Stimulated activated CD4-positive, alpha-beta T cell treated with anti-CD3 and anti-CD28 coated beads, Interleukin-4, amount 100 ng/mL, for 4 hours (primary cell): ENCODE measurements at places on chromosomes 7 and 10.

GRCh38 chr10:107442035-107442505 lies 277.6 kb upstream of the SORCS1 start:
- no peak for DNase-seq

DNA sequence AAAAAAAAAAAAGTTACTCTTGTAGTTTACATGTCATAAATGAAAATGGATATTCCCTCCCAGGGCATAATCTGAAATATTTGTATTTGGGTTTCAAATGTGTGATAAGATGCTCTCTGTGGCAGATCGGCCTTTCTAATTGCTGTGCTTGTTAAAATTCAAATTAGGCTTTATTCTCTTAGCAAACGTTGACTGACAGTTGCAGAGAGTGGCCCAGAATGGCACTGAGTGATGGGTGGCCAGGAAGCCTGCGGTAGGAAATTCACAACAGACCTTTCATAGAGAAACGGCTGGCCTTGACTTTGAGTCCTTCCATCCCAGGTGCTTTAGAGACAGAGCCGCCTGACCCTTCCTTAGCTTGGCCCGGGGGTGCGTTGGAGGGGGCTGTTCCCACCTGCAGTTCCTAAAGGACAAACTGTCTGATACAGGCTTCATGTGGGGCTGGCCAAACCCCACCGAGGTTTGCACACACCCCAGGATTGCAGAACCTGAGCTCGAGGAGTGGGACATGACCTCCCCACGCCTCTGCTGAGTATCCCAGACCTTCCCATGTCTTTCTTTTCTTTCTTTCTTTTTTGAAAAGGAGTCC lies 152.7 kb downstream of the CUX1 start:
- DNase-seq: no peak

DNA sequence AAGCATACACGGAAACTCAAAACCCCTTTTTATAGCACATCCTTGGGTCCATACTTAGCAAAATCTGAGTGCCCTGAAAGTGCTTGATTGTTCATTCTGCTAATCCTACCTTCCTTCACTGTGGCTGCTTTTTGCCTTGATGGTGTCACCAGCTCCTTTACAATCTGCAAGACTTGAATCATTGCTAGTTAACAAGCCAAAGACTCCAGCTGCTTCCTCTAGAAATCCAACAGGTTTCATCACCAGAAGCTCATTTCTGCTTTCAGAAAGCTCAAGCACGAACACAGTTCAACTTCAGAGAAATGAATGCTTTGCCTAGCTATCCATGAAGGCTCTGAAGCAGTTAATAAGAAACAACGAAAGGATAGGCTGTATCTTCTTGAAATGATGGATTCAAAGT lies 38.0 kb downstream of the USP6NL start:
- no peak for DNase-seq

DNA sequence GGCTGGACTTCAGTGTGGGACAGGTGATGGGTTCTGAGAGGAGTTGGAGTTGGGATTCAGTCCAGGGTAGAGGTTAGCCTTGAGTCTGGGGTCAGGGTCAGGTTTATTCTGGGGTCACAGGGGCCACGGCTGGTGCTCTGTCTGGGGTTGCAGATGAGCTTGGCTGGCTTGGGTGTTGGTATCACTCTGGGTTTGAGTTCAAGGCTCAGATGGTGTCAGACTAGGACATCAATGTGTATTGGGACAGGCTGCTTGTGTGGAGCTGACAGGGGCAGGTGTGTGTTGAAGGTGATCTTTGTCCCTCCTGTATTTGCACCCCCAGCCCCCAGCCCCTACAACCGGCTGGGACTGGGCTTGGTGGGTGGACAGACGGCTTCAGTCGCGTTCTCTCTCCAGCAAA lies 26.8 kb downstream of the TMEM270 start:
- no peak for DNase-seq

GRCh38 chr7:148702876-148703670 lies 4.4 kb downstream of the CUL1 start:
- DNase-seq: no peak

GRCh38 chr10:26326851-26327250 lies 110.3 kb downstream of the GAD2 start:
- DNase-seq: no peak

- no peak for DNase-seq
Observed at GRCh38 chr7:142960955-142961512, 1.1 kb downstream of the KEL start.

DNA sequence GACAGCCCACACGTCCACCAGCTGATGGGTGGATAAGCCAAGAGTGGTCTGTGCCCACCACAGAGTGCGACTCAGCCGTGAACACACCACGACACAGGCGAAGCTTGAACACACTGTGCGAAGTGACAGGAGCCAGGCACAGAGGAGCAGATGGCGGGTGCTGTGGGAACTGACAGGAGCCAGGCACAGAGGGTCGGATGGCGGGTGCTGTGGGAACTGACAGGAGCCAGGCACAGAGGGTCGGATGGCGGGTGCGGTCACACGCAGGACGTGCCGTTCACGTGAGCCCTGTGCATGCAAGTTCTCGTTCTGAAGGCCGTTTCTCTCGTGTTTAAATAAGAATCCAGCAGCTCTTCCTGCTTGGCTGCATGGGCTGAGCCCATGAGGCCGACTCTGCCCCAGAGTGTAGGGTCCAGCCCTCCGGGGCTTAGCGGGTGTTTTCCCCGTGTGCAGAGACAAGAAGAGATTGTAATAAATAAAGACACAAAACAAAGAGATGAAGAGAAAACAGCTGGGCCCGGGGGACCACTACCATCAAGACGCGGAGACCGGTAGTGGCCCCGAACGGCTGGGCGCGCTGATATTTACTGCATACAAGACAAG lies 5.9 kb upstream of the ADAP1 start:
- DNase-seq: no peak

DNA sequence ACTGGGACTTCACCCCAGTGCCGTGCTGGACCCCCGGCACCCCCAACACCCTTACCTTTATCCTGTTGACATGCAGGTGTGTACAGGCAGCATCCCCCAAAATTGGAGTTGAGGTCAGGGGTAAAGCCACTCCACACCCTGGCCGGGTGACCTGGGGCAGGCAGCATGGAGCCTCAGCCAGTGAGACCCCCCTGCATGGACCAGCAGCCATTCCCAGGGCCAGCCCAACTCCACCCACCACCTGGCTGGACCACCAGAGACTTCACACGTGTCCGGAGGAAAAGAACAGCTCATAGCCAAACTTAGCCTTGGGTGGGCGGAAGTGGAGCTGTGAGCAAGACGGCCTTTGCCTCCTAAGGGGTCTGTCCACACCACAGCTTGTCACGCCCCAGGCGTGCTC lies 413.0 kb upstream of the FOXK1 start:
- no peak for DNase-seq

- DNase-seq: no peak
Observed at GRCh38 chr7:2921653-2922347, 77.7 kb upstream of the GNA12 start.
